ENCODE measurements at places on chromosomes 12 and 14.

- DNase-seq, result peak; percentile 95
Measured at GRCh38 chr14:31059152-31059924, 33.2 kb upstream of the STRN3 start.

DNA sequence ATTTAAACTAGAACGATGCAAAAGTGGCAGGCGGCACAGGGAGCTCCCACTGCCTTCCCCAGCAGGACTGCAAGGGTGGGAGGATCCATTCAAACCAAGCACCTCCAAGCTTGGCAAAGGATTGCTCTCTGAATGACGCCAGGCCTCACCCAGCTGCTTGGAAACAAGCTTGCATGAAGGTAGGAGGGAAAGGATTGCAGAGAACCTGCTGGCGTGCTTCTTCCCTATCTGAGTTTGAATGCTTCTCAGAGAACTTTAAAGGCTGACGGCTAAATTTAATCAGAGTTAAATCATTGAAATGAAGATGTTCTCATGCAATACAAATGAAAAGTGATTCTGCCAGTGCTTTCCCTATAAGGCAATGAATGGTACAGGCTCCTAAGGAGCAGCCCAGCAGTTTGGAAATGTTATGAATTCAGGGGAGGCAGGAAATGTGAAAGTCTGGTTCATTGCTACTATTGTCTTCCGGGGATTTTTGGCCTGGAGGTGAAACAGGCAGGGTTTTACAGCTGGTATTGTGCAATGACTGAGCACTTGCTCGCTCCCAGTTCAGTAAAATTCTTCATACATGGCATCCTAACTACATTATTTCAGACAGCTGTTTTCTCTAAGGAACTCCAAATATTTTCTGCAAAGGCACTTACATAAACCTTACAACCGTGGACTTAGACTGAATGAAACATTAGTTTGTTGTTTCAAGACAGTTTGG lies 31.9 kb upstream of the DUSP6 start:
- DNase-seq, result peak; percentile 63

DNA sequence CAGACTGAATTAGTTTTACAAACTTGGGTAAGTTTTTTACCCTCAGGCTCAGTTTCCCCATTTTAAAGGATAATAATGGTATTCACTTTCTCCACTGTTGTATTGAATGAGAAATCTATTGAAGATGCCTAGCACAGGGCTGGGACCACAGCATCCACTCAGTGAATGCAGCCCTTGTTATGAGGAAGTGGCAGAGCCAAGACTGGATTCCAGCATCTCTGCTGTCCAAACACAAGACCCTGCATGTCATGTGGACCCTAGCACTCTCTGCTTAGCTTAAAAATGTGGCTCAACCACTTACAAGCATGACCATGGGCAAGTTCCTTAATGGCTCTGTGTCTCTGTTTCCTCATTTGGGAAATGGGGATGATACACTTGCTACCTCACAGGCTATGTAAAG lies 24.1 kb upstream of the TRIM9 start:
- no peak for DNase-seq

DNA sequence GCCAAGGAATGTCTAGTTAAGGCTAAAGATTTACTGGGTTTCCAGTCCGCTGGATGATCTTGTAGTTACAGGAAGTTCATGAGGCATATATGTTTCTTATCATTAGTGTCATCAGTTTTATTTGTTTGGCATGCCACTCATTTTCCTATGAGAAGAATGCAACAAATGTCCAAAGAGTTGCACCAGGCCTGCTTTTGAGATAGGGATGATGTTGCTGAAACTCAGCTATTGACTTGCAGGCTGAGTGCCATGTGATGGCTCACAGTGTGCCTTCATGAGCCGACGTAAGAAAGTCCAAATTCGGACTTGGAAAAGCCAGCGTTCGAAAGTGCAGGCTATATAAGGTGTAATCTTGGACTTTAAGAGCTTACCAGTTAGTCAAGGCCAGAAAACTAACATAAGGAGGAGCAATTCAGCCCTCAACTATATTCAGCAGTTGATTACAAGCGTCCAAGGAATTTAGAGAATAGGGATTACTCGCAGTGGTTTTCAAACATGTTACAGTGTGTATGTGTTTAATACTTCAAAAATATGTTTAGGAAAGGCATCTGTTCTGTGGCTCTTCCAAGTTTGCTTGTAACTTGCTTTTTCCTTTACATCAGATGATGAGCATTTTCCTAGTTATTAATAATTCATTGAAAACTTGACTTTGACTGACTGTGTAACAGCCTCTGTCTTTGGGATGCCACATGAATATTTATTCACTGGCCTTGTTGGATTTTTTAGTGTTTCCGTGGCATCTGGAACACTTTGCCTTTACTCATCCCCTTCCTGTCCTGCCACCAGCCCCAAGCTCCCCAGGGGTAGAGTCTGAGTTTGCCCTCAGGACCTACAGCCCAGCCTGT lies 101.3 kb downstream of the LGMN start:
- DNase-seq, result no peak

GRCh38 chr12:880656-881055 lies 68.8 kb downstream of the RAD52 start:
- no peak for DNase-seq

GRCh38 chr12:28235015-28235414 lies 44.8 kb downstream of the CCDC91 start:
- no peak for DNase-seq

All from mesendoderm (in vitro differentiated cells).